PC-3 (cell line): ENCODE measurements at places on chromosomes 12 and 14.

DNA sequence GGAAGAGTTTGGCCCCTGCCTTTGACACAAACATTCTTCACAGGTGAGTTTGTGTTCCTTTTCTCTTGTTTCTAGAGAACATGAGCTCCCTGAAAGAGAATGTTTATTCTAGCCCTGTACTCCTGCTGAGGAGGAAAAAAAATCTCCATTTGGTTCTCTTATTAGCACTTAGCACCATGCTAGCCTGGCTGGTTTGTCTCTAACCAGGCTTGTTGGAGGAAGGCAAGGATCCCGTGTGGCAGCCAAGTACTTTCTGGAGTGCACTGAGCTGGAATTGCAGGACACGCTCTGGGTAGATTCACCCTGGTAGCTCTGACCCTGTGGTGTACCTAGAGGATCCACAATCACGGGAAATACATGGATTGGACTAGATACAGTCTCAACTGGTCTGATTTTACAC lies 41.9 kb downstream of the KCNA1 start:
- no peak for DNase-seq
- H3K27me3 ChIP-seq = peaks cover 45% of the 10 kb centered on the region
- H3K36me3 ChIP-seq = no peaks in the 10 kb centered on the region
- H3K4me3 ChIP-seq = no peak overlapping the region
- no peaks in the 10 kb centered on the region for H3K4me1 ChIP-seq
- no peak overlapping the region for H3K27ac ChIP-seq

GRCh38 chr12:6083601-6084000 lies 40.9 kb downstream of the VWF start:
- H3K4me3 ChIP-seq = no peak overlapping the region
- no peaks in the 10 kb centered on the region for H3K36me3 ChIP-seq
- no peak overlapping the region for H3K27ac ChIP-seq
- peaks cover 28% of the 10 kb centered on the region for H3K4me1 ChIP-seq
- no peaks in the 10 kb centered on the region for H3K27me3 ChIP-seq

DNA sequence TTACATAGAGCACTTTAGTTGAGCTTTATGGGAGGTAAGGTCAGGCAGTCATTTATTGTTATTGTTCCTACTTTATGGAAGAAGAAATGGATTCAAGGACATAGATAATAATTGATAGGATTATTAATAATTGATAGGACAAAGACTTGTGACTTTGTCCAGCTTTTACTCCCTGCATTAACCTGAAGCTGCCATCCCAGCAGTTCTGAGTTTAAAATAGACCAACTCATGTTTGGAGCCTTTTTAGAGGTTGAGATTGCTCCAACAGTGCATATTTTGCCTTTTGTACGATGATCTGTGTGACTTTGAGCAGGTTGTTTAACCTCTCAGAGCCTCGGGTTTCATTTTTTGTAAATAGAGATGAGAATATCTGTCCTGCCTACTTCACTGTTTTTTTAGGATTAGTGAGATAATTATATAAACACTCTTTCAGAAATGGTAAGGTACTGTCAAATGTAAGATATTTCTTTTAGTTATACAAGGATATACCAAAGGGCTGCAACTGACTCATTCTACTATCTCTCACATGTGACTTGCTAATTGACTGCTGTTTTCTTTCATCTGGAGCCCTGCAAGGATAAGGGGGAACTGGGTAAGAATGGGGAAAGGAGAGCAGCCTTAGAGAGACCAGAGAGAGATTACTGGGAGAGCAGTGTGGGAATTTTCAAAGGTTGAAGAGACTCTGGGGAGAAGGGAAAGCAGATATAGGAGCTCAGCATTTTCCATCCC lies 15.3 kb downstream of the WDR20 start:
- DNase-seq = no peak
- no peaks in the 10 kb centered on the region for H3K4me1 ChIP-seq
- no peak overlapping the region for H3K27ac ChIP-seq
- H3K4me3 ChIP-seq = no peak overlapping the region

DNA sequence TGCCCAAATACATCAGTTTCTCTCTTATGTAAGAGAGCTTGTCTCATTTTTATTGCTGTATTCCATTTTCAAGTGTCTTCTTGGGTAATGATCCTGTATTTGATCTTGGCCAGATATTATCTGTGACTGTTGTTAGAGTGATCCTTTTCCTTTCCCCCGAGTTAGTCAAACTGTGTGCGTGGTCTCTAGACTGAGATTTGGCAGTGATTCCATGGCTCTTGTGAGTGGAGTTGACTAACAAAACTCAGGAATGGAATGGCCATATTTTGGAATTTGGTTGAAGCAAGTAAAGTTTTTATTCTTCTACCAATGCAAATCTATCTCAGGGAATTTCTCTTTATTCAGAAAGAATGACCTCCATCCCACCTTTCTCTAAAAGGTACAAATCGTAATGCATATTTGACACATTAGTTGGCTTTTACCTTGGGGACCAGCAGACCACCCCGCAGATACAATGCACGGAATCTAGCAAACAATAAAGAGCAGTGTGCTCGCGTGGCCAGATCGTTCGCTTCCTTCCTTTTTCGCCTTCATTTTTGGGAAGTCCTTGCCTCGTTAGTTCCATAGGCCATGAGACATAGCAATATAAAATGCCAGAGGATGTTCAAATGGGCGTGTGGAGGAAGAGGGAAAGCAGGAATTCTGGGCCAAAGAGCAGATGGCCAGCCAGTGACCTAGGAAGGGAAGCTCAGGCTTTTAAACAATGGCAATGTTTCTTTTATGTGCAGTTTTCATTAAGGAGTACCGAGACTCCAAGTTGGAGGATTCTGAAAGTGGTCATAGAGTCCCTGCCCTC lies 24.4 kb downstream of the ETV6 start:
- H3K4me3 ChIP-seq = no peak overlapping the region
- no peaks in the 10 kb centered on the region for H3K36me3 ChIP-seq
- H3K4me1 ChIP-seq = no peaks in the 10 kb centered on the region

GRCh38 chr12:96985515-96986362 lies 78.7 kb downstream of the NEDD1 start:
- no peaks in the 10 kb centered on the region for H3K36me3 ChIP-seq
- H3K27ac ChIP-seq = no peak overlapping the region
- peak; percentile 62 for DNase-seq
